ENCODE measurements at places on chromosomes 2 and 18.

DNA sequence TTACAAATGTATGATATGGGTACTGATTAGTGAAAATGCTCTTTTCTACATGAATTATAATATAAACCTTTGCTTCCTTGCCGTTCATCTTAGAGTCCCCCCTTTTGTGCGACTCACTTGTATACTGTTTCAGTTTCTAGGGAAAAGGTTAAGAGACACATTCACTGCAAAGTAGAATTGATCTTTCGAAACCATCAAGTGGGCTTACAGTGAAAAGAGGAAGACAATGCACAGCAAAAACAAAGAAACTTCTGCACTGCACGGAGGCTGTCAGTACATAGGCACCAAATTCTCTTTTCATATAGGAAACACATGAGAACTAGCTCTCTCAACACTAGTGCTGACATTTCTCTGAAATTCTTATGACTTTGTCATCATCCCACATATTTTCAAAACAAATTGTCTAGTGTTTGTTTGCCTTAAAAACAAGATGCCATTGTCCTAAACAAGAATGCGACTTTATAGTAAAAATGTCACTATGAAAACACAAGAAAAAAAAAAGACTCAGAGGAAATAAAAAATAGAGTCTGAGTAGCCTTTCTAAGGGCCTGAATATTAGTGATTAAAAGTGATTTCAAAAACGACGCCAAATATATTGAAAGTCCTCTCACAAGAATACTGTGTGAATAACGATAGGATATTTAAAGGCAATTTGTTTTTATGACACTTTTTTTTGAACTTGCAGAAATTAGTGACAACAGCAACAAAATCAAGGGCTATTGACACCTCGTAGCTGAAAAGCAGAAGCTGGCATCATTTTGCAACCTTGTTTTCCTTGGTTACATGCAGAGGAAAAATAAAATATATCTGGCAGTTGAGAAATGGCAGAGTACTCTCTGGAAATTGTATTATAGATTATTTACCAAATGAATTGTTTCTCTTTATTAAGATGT is 827.0 kb downstream of the BCL11A start:
- no peak for DNase-seq

DNA sequence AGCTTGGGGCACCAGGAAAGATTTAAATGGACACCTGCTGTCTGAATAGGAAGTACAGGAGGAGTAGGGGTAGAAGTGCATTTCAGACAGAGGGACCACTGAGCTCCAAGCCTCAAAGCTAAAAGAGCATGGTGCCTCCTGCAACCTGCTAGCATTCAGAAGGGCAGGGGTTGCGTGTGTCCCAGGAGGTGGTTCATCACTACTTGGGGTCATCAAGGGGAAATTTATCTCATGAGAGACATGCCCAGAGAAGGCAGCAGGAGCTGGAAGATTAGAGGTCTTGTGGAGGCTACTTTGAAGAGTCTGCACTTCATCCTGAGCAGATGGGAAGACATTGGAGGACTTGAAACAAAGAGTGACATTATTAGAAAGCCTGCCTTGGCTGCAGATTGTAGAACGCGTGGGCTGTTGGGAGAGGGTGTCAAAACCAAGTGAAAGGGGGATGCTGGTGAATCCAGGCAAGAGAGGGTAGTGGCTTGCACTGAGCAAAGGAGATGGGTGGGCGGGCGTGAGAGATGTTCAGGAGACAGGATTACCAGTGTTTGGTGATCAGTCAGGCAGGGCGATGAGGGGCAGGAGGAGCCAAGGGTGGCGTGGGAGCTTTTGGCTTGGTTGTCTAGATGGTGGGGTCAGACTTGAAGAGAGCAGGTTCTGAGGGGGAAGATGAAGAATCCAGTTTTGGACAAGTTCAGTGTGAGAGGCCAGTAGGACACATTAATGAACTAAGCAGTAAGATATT is 154.0 kb downstream of the DYSF start:
- no peak for DNase-seq

- no peak for DNase-seq
These were observed 593 bp upstream of the NRBP1 start for GRCh38 chr2:27427863-27428212.

GRCh38 chr2:101339266-101339880 is 30.9 kb upstream of the RNF149 start:
- no peak for DNase-seq

DNA sequence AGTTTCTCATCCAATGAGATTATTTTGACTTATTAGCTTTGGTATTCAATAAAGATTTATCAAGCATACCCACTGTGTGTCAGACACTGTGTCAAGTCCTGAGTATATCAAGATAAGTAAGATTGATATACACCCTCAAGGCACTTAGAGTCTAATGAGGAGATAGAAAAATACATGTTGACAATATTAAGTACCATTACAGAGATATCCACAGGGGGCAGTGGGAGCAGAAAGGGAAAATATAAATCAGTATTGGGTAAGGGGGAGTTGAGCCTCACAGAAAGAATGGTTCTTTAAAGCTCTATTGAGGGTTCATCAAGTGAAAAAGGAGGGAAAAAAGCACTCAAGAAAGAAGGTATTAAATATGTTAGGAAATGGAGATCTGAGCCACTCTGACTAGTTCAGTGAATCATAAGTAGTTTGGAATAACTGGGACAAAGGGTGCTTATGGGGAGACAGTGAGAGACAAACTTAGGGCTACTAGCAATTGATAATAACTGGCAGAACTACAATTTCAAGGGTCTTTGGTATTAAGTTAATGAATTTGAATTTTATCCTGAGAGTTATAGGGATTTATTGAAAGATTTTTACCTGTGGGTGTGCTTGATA is 45.5 kb upstream of the SLC8A1 start:
- DNase-seq, result no peak

DNA sequence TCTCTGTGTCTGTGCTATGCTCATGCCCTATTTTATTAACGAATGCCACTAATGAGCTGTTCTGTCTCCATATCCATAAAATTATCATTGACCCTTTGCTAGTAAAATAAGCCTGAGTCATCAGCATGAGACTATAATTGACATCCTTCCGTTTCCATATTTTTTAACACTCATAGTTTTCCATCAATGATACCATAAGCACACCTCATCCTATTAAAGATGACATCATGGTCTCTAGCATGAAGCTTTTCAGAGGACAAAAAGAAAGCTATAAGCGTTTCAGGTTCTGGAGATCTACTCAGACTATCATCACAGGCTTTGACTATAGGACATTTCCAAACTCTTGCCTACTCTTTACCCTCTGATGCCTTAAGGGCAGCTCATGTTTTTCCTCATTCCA is 1.2 kb upstream of the DSC2 start:
- DNase-seq, result no peak

- no peak for DNase-seq
These were observed 11.0 kb upstream of the ROCK2 start for GRCh38 chr2:11355194-11356053.

DNA sequence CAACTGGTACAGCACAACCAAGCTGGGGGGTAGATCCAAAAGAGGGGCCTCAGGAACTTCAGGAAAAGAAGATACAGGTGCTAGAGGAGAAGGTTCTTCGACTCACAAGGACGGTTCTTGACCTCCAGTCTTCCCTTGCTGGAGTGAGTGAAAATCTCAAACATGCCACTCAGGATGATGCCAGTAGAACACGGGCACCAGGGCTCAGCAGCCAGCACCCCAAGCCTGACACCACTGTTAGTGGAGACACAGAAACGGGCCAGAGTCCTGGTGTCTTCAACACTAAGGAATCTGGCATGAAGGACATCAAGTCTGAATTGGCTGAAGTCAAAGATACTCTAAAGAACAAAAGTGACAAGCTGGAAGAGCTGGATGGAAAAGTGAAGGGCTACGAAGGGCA is 43.8 kb downstream of the EMILIN2 start:
- no peak for DNase-seq

All from central memory CD8-positive, alpha-beta T cell (primary cell).